Femur (tissue), 1 donor: ENCODE measurements at places on chromosomes 7 and 10.

DNA sequence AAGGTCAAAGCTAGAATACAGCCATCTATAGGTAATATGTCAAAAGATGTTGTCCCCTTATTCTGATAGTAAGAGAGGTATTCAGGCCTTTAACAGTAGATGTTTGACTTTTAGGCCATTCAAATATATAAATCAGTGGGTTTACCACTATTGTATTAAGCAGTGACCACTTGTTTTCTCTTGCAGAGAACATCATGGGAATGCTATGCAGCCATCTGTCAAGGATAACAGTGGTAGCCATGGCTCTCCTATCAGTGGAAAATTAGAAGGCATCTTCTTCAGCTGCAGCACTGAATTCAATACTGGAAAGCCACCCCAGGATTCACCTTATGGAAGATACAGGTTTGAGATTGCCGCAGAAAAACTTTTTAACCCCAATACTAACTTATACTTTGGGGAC, 68.4 kb downstream of the PHYHIPL start:
- DNase-seq = no peak

GRCh38 chr10:114649217-114649903, 8.7 kb downstream of the ABLIM1 start:
- DNase-seq = no peak

DNA sequence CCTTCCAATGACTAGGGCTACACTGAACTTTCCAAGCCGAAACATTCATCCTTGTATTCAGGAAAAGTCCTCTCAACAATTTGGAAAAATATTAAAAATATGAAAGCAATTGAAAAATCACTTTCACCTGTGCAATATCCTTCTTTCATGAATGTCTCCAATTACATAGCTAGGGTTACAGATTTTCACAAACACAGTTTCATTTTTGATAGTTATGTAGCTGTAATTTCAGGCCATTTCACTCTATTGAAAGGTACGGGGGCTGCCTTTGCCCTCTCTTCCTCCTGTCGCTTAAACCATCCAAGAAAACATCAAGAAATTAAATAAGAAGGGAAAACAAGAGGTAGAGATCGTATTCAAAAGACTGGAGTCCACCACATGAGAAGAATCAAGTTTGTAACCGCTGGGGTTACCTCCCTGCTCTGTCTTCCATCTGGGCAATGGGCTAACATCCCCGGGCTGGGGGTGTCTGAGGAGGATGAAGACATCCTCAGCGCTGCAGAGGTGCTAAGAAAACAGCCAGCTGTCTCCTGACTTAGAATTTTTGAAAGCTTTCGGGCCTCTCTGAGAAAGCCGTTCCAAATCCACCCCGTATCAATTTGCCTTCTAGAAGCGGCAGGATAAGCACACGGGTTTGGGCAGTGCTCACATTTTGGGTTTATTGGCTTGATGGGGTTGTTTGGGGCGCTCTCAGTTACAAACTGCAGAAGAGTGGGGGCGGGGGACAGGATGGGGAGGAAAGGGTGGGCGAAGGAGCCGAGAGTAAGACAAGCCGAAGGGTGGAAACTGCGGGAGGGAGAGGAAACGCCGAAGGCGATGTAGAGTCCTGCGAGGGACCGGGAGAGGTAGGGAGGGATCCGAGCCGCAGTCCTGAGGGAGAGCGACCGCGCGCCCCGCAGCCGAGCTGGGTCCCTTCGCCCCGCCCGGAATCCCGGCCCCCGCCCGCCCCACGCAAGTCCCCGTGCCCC, 24.3 kb upstream of the VAX1 start:
- DNase-seq = no peak

DNA sequence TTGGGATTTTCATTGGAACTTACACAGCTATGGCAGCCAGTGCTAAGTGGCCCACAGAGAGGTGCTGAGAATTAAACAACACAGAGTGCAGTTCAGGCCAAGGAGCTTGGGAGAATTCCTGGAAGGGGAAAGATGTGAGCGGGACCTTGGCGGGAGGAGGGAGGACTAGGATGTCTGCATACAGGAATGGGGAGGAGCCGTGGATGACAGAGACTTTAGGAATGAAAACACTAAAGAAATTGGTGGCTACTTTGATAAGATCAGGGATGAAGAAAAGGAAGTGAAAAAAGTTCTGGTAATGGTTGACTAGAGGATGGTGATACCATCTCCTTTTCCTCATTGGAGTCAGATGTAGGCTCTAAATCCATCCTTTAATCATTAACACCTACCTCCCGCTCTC, 234.2 kb upstream of the FZD8 start:
- peak; percentile 58 for DNase-seq

GRCh38 chr7:19914866-19915265, 141.4 kb upstream of the TMEM196 start:
- DNase-seq = no peak

DNA sequence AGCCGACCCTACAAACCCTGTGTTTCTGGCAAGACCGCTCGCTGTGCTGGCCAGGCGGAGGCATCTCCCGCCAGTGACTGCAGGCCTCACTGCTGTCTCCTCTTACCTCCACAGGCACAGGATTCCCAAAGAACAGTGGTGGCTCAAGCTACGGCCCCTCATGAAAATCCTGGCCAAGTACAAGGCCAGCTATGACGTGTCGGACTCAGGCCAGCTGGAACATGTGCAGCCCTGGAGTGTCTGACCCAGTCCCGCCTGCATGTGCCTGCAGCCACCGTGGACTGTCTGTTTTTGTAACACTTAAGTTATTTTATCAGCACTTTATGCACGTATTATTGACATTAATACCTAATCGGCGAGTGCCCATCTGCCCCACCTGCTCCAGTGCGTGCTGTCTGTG, 36.2 kb downstream of the PITRM1 start:
- DNase-seq = peak; percentile 84

DNA sequence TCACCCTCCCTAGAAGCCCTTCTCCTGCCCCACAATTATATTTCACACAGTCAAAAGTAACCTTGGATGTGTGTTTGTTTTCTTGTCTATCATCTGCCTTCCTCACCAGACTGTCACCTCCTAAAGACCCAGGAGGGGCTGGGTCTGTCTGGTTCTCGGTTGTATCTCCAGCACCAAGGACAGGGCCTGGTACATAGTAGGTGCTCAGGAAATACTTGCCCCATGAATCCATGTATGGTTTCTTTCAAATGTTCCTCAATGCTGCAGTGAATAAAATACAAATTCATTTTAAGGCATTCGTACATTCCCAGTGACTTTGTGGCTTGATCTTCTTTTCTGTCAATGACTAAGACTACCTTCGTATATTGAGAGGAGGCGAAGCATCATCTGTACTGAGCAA, 122.9 kb upstream of the ZNF716 start:
- DNase-seq = no peak

- no peak for DNase-seq
Observed at GRCh38 chr10:22429146-22429545, 83.8 kb downstream of the SPAG6 start.

DNA sequence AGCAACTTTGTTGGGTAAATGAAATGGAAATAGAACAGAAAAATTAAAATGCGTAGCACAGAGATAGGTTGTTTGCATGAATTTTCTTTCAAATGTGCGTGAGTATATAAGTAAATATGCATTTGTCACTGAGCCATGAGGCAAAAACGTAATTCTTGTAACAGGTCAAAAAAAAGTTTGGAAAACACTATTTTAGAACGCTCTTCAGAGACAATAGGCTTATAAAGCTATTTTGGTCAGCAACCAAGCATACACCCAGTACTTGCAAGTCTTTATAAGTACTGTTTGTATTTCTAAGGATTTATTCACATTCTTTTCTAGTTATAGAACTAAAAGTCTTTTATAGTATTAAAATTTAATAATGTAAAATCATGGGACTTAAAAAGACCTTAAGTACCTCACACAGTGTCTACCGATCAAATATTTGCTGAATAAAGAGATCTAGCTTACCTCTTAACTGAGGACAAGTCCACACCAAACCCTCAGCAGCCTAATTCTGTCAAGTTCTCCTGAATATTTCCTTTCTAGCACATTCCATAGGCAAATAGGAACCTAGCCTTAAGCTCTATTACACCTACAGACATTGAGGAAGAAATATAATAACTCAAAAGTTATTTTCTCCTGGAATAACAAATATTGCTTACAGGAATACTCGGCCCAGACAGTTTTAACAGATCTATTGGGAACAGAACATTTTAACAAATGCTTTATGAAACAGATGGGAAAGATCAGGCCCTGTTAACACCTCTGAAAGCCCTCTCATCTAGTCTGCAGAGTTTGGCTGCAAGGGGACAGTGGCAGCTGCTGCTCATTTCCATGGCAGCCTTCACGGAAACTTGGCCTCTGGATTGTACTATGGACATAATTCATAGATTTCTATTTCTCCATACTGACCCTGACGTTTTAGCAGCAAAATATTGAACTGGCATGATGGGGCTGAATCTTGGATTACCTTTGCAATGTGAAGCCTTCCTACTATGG, 8.8 kb downstream of the CRPPA start:
- DNase-seq = peak; percentile 86

DNA sequence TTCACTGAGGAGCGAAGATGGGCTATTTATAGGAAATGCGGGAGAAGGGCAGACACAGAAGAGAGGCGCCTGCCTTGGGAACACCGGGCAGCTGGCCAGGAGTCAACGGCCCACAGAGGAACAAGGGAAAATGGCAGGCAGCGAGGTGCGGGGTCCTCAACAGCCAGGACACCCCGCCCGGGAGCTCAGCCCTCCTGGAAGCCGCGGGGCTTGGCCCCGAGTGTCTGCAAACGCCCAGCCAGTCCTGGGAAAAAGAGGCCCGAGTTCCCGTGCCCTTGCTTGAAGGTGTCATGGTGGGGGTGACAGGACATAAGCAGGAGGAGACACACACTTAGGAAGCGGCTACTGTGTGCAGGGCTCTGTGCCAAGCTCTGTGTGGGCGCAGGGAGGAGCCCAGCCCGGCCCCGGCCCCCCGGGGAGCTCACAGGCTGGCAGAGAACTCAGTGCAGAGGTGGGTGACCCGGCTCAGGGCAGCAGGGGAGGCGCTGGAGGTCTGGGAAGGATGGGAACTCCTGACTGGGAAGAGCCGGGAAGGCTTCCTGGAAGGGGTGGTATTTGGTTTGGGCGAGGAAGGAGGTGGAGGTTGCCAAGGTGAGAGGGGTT, 79.9 kb downstream of the ELFN1 start:
- no peak for DNase-seq

- DNase-seq = no peak
Observed at GRCh38 chr7:84841809-84842208, 345.0 kb downstream of the SEMA3D start.

- DNase-seq = no peak
Observed at GRCh38 chr7:18648849-18649758, 153.6 kb downstream of the HDAC9 start.

GRCh38 chr10:63241841-63242281, 108.7 kb downstream of the NRBF2 start:
- DNase-seq = no peak

DNA sequence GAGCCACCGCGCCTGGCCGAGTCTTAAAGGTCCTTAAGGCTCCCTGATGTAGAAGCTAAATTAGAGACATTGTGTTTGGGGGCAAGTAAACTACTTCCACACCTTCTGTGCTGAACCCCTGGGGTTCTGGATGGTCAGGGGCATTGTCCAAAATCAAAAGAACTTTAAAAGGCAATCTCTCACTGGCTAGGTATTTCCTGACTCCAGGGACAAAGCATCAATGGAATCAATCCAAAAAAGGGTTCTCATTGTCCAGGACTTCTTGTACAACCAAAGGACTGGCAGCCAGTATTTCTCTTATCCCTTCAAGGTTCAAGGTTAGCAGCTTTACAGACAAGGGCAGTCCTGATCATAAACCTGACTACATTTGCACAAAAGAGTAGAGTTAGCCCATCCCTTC, 24.0 kb downstream of the SRPK2 start:
- DNase-seq = no peak

DNA sequence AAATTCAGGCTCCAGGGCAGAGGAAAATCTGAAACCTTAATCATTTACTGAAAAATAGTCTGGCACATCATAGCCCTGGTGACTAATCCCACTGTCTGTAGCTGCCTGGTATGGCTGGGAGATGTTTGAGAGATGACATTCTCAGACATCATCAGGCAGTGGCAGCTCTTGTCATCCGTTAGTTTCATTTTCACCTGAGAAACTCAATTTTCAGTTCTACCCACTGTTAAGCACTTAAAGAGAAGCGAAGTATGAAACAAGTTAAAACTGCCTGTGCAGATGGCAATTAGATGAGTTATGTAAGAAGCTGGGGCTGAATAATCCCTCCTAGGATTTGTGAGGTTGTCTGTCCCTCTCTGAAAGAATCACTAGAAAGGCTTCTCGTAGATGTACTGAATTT, 150.2 kb downstream of the NSUN6 start:
- no peak for DNase-seq

- DNase-seq = no peak
Observed at GRCh38 chr7:101170617-101171441, 5.5 kb upstream of the VGF start.

- no peak for DNase-seq
Observed at GRCh38 chr7:139774376-139774775, 3.4 kb downstream of the HIPK2 start.

GRCh38 chr7:120467676-120468075, 194.7 kb downstream of the KCND2 start:
- no peak for DNase-seq

DNA sequence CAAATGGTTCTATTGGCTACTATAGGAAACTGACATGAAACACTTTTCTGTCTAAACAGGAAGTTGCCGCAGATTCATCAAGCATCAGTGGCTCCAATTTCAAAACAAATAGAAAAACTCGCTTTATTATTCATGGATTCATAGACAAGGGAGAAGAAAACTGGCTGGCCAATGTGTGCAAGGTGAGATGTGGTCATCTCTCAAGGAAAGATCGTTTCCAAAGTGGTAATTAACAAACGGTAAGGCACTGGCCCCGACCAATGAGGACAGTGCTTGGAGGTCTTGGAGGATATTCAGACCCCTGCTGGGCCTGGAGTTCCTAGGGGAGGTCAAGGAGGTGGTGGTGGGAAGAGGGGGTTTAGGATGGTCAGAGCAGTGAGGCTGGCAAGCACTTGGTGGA, 2.6 kb downstream of the PNLIP start:
- DNase-seq = no peak

GRCh38 chr10:48768926-48769325, 84.3 kb downstream of the WDFY4 start:
- no peak for DNase-seq

DNA sequence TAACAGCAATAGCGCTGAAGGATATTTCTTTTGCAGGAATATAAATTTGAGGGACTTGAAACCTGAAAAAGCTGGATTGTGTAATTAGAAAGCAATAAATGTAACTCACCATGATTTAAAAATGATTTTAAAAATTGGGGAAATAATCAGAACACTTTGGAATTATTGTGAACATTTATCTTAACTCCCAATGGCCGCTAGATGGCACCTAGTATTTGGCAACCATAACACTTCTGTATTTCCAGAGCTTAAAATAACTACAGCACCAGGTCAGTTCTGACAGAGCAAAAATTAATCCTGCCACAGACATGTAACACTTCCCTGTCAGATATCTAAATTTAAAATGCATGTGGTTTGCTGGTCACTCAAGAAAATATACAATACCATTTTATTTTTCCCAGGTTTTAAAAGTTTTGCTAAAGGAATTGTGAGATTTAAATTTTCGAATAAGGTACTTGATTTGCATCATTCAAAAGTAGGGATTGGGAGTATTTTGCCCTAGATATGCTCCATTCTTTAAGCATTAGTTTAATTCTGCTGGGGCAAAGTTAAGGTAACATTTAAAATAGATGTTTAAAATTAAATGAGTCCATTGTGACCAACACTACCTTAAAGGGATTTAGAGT, 144.5 kb downstream of the PPP1R3A start:
- DNase-seq = no peak
